ENCODE measurements at places on chromosomes 11 and 22. TPM values are rescaled to one million over a fixed set of nuclear protein-coding genes. Genes with fewer than 3 reads are reported as not detected.

GRCh38 chr22:37340331-37341262 is 58.3 kb downstream of the CYTH4 start:
- no peaks in the 10 kb centered on the region for H3K27me3 ChIP-seq
- no peaks in the 10 kb centered on the region for H3K36me3 ChIP-seq
- DNase-seq: no peak
- no peak overlapping the region for H3K4me3 ChIP-seq

GRCh38 chr11:134125507-134125906 is 56.6 kb downstream of the JAM3 start:
- DNase-seq: no peak
- H3K27ac ChIP-seq: no peak overlapping the region
- no peaks in the 10 kb centered on the region for H3K4me1 ChIP-seq

DNA sequence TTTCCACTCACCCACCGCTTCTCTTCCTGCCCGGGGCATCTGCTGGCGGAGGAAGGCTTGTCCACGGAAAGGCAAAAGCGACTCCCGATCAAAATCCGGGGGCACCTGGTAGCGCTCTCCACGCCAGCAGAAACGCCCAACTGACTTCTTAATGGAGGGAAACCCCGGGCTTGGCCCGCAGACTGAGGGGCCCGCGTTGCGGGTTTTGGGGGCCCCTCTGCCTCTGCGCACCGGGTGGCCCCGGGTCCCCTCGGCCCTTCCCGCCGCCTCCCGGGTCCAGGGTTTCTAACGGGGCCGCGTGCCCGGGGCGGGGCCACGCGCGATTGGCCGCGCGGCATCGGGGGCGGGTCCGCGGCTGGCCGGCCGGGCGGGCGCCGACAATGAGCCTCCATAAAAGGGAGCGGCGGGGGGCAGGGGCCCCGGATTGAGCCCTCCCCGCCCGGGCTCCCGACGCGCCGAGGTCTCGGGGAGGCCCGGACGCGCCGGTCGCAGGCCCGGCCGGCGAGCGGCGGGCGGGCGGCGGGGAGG is at the start of gene SPINDOC:
TSS of gene SPINDOC (plus strand) at position 422 of the 528 bp plus-strand sequence. CDS start 231 bp downstream, outside the sequence.
- H3K27me3 ChIP-seq: no peaks in the 10 kb centered on the region
- H3K27ac ChIP-seq: peak within 1 kb of the TSS; percentile 63
- peak within 1 kb of the TSS; percentile 68 for H3K4me3 ChIP-seq
- peaks cover 20% of the 10 kb centered on the region for H3K4me1 ChIP-seq
- DNase-seq: peak; percentile 76

- H3K4me1 ChIP-seq: no peaks in the 10 kb centered on the region
- no peak overlapping the region for H3K27ac ChIP-seq
- no peaks in the 10 kb centered on the region for H3K27me3 ChIP-seq
- no peak for DNase-seq
Measured at GRCh38 chr11:85379066-85379465, 248.1 kb downstream of the DLG2 start.

- H3K4me3 ChIP-seq: no peak overlapping the region
- peak overlapping the region; percentile 59 for H3K27ac ChIP-seq
- no peaks in the 10 kb centered on the region for H3K36me3 ChIP-seq
Measured at GRCh38 chr22:26548984-26549383, 36.7 kb upstream of the TFIP11 start.

VPREB1 gene
- 1.1 TPM for total RNA-seq

- no peaks in the 10 kb centered on the region for H3K27me3 ChIP-seq
- H3K36me3 ChIP-seq: no peaks in the 10 kb centered on the region
- no peak overlapping the region for H3K27ac ChIP-seq
- H3K4me1 ChIP-seq: no peaks in the 10 kb centered on the region
Measured at GRCh38 chr11:7977232-7977917, 9.8 kb upstream of the EIF3F start.

DNA sequence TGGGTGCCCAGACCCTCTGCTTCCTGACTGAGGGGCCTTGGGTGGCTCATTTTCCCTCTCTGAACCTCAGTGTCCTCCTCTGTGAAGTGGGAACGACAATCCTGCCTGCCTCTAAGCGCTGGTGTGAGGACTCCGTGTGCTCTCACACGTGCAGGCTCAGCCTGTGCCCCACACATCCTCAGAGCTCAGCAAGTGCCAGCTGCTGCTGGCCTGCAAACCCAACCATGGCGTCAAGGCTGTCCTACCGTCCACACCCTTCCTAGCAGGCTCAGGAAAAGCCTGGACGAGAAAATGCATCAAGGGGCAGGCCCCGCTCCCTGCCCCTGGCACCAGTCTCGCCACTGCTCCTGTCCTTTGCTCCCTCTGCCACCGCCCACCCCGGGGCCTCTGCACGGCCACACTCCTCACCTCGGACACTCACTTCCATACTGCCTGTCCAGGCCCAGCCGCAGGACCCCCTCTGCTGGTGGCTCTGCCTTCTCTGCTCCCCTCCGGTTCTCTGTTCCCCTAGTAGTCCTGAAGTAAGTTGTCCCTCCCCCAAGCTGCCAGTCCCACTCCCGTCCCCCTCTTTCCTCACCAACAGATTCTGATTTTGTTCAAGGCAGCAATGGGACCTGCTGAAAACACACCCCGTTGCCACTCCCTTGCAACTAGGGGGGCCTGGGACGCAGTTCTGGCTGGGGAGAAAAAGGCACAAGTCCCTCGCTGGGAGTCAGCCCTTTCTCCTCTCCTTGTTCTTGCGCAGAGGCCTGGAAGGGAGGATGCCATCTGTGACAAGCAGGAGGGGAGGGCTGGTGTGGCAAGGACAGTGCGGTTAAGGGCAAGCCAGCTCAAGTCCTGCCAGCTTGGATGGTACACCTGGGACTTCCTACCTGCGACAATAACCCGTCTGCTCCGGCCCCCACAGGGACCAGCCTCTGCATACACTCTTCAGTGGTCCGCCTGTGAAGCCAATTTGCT is 62.2 kb downstream of the ARFGAP3 start:
- peaks cover 25% of the 10 kb centered on the region for H3K36me3 ChIP-seq
- H3K27ac ChIP-seq: no peak overlapping the region
- no peaks in the 10 kb centered on the region for H3K27me3 ChIP-seq
- DNase-seq: no peak
- no peak overlapping the region for H3K4me3 ChIP-seq

GRCh38 chr22:50497093-50497492 is 10.4 kb downstream of the LMF2 start:
- no peak overlapping the region for H3K4me3 ChIP-seq
- H3K27me3 ChIP-seq: no peaks in the 10 kb centered on the region
- H3K4me1 ChIP-seq: peaks cover 2% of the 10 kb centered on the region
- no peak overlapping the region for H3K27ac ChIP-seq
- H3K36me3 ChIP-seq: no peaks in the 10 kb centered on the region

YPEL1 gene
- 3.5 TPM for total RNA-seq

GRCh38 chr11:45907911-45908370 is 870 bp upstream of the FREY1 start:
- H3K27me3 ChIP-seq: no peaks in the 10 kb centered on the region
- peaks cover 7% of the 10 kb centered on the region for H3K36me3 ChIP-seq
- no peak overlapping the region for H3K4me3 ChIP-seq
- peaks cover 1% of the 10 kb centered on the region for H3K4me1 ChIP-seq

GRCh38 chr22:44023404-44024287 is 456 bp upstream of the PARVB start:
- peak overlapping the region; percentile 71 for H3K27ac ChIP-seq
- peaks cover 10% of the 10 kb centered on the region for H3K4me1 ChIP-seq

DNA sequence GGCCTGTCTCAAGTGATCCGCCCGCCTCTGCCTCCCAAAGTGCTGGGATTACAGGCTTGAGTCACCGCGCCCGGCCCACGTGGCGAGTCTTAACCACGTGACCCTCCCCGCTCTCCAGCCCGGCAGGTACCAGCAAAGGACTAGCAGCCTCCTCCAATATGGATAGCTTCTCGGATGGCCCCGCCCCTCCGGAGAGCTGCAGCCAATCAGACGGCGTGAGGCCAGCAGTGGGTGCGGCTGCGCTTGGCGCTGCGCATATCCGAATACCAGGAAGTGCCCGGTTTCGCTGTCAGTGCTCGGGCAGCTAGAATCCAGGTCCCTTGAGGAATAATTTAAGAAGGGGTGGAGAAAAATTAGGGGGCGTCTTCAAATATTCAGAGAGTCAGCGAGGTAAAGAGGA is 14.7 kb upstream of the PISD start:
- no peak overlapping the region for H3K27ac ChIP-seq
- peak; percentile 95 for DNase-seq
- H3K4me3 ChIP-seq: peak overlapping the region; percentile 58
- no peaks in the 10 kb centered on the region for H3K27me3 ChIP-seq
- no peaks in the 10 kb centered on the region for H3K36me3 ChIP-seq
- no peaks in the 10 kb centered on the region for H3K4me1 ChIP-seq

DNA sequence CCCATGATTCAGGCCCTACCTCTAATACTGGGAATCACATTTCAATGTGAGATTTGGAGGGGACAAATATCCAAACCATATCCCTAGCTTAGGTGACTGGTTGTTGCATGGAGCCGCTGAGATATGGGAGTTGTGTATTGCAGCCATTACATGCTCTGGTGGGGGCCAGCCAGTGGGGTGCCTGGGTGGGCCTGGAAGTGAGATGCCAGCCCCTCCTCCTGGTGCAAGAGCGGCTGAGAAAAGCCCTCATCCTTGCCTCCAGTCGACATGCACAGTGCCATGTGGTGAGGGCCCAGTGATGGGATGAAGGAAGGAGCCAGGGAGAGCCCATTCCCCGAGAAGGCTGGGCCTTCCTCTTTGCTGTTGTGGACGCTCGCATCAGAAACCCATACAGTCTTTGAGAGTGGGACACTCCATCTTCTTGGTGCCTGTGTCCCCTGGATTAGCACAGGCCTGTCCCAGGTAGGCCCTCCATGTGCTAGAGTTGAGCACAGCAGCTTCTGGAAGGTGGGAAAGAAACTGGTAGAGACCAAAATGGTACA is 1043.0 kb downstream of the TBC1D22A start:
- H3K4me1 ChIP-seq: no peaks in the 10 kb centered on the region
- H3K27ac ChIP-seq: no peak overlapping the region
- DNase-seq: peak; percentile 21
- H3K4me3 ChIP-seq: no peak overlapping the region
- H3K36me3 ChIP-seq: no peaks in the 10 kb centered on the region
